Activated T-cell treated with anti-CD3 and anti-CD28 coated beads, Interleukin-2, amount 50 U/mL, for 72 hours (primary cell): ENCODE measurements at places on chromosomes 5 and 9.

- DNase-seq = no peak
Measured at GRCh38 chr9:15541872-15542271, 11.0 kb upstream of the CCDC171 start.

DNA sequence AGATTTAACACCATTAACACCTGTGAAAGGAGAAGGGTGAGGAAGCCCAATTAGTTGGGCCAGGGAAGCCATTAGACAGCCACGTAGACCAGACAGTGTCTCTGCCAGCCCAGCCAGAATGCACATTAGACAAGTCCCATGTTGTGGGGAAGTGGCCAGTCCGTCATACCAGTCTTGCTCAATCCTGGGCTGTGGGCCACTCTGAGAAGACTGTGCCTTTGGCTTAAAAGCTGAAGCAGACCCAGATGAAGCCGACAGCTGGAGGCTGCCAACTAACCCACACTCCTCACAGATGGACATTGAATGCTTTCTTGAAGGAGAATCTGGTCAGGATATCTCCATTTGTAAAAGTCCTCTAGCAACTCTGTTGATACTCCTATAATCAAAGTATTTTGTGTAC lies 128.5 kb downstream of the CHSY3 start:
- no peak for DNase-seq

GRCh38 chr9:85228111-85228855 lies 513.5 kb downstream of the AGTPBP1 start:
- no peak for DNase-seq

DNA sequence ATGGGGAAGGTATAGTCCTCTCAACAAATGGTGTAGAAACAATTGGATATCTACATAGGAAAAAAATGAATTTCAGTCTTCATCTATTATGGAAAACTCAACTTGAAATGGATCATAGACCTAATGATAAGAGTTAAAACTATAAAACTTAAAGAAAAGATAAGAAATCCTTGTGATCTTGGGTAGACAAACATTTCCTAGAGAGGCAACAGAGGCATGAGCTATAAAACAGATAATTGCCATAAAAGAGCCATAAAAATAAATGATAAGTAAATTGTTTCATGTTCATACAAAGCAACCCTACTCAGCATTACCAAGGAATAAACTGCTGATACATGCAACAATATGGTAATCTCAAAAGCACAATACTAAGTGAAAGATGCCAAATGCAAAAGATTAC lies 76.2 kb downstream of the SNX18 start:
- no peak for DNase-seq

DNA sequence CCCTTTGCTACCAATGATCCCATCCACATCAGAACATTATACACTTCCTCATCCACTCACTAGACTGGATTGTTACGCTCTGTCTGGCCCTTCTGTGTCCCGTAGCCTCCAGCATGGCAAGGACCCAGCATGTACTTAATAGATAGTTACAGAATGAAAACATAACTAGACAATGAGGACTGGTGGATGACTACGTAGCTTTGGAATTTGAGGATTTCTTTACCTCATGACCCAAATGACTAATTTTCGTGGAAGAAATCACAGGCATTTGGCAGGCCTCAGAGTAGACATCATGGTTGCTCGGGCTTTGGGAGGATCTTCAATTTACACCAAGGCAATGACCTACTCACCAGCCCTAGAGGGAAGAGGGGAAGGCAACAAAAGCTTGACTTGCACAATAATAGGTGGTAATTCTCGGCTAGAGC lies 299.8 kb downstream of the TLE1 start:
- no peak for DNase-seq

DNA sequence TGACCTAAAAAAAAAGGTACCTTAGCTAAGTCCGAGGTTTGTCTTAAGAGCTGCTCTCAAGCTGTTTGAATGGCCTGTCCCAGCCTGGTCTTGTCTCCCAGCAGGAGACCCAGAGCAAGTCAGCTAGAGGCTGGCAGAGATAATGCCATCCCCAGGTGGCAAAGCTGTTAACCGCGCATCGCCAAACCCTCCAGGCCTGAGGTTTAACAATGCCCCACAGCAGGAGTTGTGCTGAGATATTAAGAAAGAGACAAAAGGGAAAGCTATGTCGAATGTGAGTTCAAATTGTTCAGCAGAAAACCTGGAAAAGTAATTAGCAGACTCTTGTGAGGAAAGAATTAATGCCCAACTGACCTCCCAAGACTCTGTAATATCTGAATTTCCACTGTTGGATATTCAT lies 187.1 kb downstream of the FSTL4 start:
- no peak for DNase-seq

- DNase-seq = no peak
Measured at GRCh38 chr5:20229303-20230005, 241.5 kb upstream of the CDH18 start.

GRCh38 chr5:109030360-109031143 lies 282.9 kb downstream of the FER start:
- DNase-seq = no peak

GRCh38 chr9:75962013-75962661 lies 71.7 kb downstream of the PCSK5 start:
- DNase-seq = no peak

DNA sequence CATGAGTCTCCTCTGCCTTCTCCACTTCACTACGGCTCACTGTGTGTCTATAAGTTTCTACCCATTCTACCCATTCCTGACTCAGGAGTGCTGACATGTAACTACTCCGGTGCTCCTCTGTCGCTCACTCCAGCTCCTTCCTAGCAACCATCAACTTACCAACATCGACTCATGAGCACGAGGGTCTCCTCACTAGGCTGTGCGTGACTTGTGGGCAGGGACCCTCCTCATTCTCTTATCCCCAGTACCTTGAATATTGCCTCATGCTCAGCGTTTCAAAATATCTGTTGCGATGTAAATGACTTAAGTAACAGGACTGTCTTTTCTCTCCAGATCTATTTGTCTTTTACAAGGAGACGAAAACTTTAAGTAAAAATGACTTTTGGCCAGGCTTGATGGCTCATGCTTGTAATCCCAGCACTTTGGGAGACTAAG lies 73.1 kb downstream of the BASP1 start:
- no peak for DNase-seq

GRCh38 chr5:453725-454481 lies 10.9 kb downstream of the EXOC3 start:
- DNase-seq = no peak

GRCh38 chr5:146799231-146799630 lies 79.3 kb downstream of the PPP2R2B start:
- DNase-seq = no peak

GRCh38 chr5:103059525-103059924 lies 60.4 kb downstream of the GIN1 start:
- DNase-seq = no peak

GRCh38 chr9:26814799-26815198 lies 77.8 kb downstream of the CAAP1 start:
- no peak for DNase-seq

- no peak for DNase-seq
Measured at GRCh38 chr5:52727576-52727975, 60.1 kb upstream of the ITGA1 start.

- no peak for DNase-seq
Measured at GRCh38 chr9:113913426-113914195, 37.5 kb downstream of the ZNF618 start.

- DNase-seq = no peak
Measured at GRCh38 chr9:125532412-125532811, 174.6 kb downstream of the MAPKAP1 start.

GRCh38 chr5:172672681-172673080 lies 31.6 kb downstream of the NEURL1B start:
- DNase-seq = no peak

GRCh38 chr9:96484521-96484931 lies 34.6 kb downstream of the HABP4 start:
- peak; percentile 22 for DNase-seq

DNA sequence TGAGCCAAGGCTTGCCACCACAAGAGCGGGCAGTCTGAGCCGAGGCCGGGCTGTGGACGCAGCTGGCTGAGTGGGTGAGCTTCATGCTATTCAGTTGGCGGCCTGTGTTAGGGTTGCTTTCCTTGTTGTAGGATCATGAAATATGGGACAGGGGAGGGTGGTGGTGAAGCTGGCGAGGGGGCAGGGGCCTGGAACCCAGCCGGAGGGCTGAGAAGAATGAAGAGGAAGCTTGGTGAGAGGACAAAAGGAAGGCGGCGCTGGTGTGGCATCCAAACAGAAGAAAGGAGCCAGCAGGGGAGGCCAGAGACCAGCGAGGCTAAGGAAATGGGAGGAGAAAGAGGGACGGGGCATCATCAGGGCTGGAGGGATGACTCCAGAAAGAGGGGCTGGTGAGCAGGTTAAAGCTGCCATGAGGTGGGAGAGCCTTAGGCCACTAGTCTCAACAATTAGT lies 18.3 kb downstream of the RALGPS1 start:
- DNase-seq = no peak

DNA sequence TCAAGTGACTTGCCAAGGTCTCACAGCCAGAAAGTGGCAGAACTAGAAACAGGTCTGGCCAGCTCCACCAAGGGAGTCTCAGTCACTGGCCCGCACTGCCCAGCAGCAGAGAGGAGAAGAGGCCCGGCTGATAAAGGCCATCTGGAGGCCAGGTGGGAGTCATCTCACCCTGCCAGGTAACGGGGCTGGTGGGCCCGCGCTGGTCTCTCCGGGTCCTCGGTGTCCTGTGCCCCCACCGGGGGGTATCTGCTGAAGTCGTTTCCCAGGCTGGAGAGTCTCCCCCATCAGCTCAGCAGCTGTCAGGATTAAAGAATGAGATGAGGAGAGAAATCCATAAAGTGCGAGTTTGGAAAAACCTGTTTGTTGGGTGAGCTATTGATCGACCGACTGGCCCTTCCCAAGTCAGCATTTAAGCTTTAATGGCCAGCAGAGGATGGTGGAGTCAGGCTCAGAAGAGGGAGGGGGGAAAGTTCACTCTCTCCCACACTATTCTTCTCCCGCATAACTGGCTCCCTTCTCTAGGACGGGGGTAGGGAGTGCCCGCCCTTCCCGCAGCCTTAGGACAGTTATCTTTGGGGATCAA lies 30.3 kb downstream of the LMX1B start:
- no peak for DNase-seq

DNA sequence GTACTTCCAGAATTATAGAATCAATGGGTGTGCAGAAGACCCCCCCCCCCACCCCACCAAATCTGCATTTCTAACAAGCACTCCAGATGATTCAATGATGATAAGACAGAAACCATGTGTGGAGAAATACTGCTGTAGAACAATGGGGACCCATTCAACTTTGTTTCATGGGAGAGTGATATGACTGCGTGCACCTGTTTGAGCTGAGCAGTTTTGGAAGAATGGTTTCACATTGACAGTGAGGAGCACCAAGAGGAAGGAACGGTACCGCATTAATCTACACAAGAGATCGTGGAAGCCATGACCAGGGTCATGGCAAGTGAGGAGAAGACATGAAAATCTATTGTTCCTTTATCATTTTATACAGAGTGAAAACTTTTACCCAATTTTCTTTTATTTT lies 202.7 kb downstream of the CD180 start:
- no peak for DNase-seq

GRCh38 chr5:547086-547924 lies 23.1 kb upstream of the SLC9A3 start:
- DNase-seq = no peak

GRCh38 chr5:170225326-170226128 lies 7.3 kb upstream of the C5orf58 start:
- DNase-seq = peak; percentile 77

- DNase-seq = no peak
Measured at GRCh38 chr5:174999581-174999980, 275.2 kb downstream of the MSX2 start.

DNA sequence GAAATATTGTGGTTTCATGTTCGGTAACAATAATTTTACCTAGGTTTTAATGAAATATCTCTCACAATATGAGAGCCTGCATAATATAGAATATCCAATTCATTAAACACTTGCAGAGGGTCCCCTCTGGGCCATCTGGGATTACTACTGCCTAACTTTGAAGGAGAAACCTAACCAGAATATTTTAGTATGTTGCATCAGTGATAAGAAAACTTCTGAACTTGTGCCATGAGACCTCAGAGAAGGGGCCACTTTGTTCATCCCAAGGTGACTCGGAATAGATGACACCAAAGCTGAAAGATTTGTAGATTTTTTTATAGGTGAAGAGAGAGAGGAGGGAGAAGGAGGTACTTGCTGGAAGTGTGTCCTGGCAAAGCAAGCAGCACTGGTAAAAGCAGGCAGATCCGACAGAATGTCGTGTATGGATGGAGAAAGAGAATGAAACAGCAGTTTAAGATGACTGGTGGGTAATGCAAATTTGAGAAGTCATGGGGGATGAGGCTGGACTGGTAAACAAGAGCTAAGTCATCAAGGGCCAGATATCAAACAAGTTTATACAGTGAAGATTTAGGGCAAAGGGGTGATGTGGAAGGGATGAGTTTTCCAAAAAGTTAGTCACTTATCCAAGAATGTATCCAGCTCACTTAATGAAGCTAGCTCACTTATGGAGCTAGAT lies 372.3 kb downstream of the ADGRV1 start:
- no peak for DNase-seq

DNA sequence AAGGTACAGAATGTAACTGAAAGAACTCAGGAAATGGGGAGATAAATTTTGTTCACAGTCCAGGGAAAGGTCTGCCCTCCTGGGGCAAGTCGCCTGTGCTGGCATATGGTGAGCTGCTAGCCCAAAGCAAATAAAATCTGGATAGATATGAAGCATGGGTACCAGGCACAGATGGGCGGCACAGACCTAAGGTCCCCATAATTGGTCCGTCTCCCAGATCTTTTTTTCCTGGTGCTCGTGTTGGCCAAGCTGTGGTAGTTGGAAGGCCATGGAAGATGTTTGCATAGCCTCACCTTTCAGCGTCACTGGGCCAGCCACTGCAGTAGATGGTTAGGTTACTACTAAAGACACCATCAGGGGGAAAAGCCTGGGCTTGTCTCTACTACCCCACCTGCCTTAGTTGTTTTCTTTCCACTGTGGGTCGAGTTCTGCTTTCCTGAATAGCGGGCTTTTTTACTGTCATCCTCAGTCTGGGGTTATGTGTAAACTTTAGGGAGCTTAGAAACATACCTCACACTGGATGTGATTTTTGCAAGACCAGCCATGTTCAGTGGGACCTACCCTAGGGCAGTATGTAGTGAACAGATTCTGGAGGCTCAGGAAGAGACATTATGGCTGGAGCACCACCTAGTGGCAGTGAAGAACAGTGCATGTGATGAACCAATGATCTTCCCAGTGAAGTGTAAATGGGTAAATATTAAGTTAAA lies 24.2 kb upstream of the GLRX start:
- peak; percentile 63 for DNase-seq
